ENCODE measurements at places on chromosomes 16 and 17. TPM values are rescaled to one million over a fixed set of nuclear protein-coding genes. Genes with fewer than 3 reads are reported as not detected.

Gene PLCG2
- 20.4 TPM for polyA plus RNA-seq

GRCh38 chr17:57776366-57776765 is 31.3 kb upstream of the CCDC182 start:
- no peak for DNase-seq

DNA sequence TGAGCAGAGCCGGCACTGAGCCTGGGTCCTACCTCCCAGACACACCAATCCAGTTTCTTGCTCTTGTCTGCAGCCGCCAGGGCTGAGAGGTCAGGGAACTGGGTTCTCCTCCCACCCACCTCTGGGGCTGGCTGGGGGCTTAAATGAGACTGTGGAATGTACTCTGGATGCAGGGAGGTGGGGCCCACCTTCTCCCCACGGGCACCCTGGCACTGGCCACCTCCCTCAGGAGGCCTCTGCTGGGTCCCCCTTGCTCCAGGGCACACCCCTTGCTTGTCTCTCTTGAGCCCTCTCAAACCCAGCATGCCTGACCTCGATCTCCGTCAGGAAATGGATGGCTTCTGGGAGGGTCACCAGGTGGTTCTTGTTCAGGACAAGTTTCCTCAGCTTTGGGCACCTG is 6.4 kb downstream of the FLII start:
- DNase-seq = no peak

GRCh38 chr17:57756951-57757350 is 11.9 kb upstream of the CCDC182 start:
- DNase-seq = no peak

- DNase-seq = no peak
These were observed 5.0 kb upstream of the PVALEF start for GRCh38 chr17:81160306-81160705.

Data from large intestine (tissue), 12 donors.